ENCODE measurements at places on chromosomes 12 and 14.

GRCh38 chr12:125202421-125202820 lies 137.2 kb downstream of the AACS start:
- DNase-seq: no peak

GRCh38 chr12:47894068-47894467 lies 10.7 kb downstream of the VDR start:
- no peak for DNase-seq

- DNase-seq: no peak
Measured at GRCh38 chr12:90690120-90690519, 264.9 kb downstream of the CCER1 start.

DNA sequence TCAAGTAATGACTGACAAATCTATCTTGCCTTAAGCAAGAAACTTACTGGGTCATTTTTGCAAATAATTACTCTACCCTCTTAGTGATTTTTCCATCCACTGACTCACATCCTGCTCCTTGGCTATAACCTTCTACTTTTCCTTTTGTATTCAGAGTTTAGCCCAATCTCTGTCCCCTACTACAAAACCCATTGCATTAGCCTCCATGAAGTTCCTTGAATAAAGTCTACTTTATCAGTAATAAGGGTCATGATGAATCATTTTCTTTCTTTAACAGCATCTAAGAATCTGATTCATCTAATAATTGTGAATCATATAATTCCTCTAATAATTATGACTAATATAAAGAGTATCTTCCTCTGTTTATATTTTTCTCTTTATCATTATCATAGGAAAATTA lies 132.6 kb downstream of the NTS start:
- DNase-seq: no peak

GRCh38 chr12:67742461-67742860 lies 93.9 kb downstream of the DYRK2 start:
- DNase-seq: peak; percentile 17

DNA sequence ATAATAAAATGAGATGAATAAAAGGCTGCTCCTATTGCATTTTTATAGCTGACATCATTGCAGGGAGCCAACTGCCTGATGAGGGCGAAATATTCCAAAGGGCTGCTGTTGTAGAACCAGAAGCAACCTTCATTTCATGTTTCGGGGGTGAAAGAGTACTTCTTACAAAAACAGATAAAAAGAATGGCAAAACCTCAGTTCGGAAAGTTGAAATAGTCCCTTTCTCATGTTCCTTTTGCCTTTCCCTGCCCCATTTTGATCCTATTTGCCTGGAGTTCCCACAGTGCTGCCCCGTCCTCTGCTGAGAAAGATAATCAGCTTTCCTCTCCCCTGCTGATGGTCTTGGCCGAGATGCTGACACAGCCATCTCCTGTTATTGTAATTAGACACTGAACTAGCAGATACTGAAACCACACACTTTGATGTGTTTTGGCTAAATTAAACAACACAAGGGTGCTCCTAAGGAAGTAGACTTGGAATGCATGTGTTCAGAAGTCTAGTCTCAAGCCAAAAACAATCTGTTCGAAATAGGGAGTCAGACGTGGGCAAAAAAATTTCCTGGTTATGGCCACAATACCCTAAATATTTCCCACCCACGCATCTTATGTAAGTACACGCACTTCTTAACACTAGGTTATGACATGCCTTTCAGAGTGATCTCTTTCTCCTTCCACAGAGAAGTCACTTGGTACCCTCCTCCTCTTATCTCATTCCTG lies 117.2 kb downstream of the PPM1H start:
- peak; percentile 71 for DNase-seq

- peak; percentile 21 for DNase-seq
Measured at GRCh38 chr12:49388682-49389386, 21.6 kb downstream of the SPATS2 start.
